Activated CD4-positive, CD25-positive, alpha-beta regulatory T cell treated with anti-CD3 and anti-CD28 coated beads, Interleukin-2, amount 50 U/mL, for 24 hours (primary cell): ENCODE measurements at places on chromosomes 4 and X.

- peak; percentile 64 for ATAC-seq
Measured at GRCh38 chrX:119636419-119636818, 30.2 kb upstream of the NKRF start.

GRCh38 chr4:172547724-172548123 is 620.9 kb upstream of the GALNT7 start:
- no peak for ATAC-seq

GRCh38 chrX:72340626-72341025 is 34.9 kb upstream of the CITED1 start:
- ATAC-seq, result no peak

- no peak for ATAC-seq
Measured at GRCh38 chr4:135670548-135670947, 1469.0 kb upstream of the PABPC4L start.

DNA sequence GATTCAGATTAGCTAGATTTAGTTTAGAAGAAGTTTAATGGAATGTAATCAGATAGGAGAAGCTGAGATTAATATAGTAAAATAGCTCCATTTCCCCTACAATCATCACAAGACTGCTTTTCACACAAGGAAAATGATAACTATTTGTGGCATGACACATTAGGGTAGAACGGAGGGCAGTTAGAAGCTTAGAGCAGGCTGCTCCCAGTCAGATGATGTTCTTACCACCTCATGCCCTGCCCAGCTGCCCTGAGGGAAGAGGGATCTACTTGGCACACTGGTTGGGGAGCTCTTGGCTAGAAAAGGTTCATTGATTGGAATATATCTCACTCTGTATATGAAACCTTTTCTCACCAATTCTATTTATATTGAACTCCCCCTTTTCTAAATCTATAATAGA is 180.7 kb upstream of the IL15 start:
- no peak for ATAC-seq

- no peak for ATAC-seq
Measured at GRCh38 chr4:23728393-23728792, 161.5 kb downstream of the PPARGC1A start.

- ATAC-seq, result no peak
Measured at GRCh38 chr4:65014078-65014477, 604.8 kb upstream of the TECRL start.

DNA sequence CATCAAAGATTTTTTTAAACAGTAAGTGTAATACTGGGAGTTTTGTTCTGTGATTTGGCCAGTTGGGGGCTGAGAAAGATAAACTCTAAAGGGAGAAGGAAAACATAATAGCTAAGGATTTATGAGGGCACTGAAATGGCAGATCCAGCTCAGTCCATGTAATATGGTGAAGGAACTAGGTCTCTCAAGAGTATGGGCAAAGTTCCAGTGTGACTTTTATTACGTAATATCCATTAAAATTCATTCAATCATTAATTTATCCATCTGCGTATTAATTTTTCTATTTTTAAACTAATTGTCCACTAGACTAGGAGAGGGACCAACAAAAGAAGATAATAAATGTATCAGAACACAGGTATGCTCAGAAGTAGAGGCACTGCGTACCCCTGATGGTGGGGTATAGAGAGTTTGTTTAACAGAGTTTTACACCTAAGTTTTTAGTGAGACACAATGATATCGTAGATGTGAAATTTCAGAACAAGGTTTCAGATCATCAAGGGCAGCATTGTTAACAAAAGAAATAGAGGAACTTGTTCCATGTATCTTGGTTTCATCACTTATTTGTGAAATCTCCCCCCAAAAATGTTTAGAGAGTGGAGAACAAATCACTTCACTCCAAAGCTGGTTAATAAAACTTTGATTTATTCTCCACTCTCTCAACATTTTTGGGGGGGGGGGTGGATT is 351.1 kb downstream of the GRXCR1 start:
- ATAC-seq, result no peak

- ATAC-seq, result no peak
Measured at GRCh38 chr4:74266081-74266480, 42.2 kb upstream of the EPGN start.

GRCh38 chrX:129523079-129523911 is at the start of gene SMARCA1:
SMARCA1 (minus strand) TSS chrX:129523490; CDS start chrX:129523370, 120 bp downstream.
- ATAC-seq, result no peak
